ENCODE measurements at places on chromosomes 7 and 10. TPM values are rescaled to one million over a fixed set of nuclear protein-coding genes. Genes with fewer than 3 reads are reported as not detected.

GRCh38 chr7:30429156-30429530 is 49.4 kb downstream of the NOD1 start:
- no peak for DNase-seq

GRCh38 chr10:117677239-117677638 is 134.7 kb downstream of the EMX2 start:
- no peak for DNase-seq

GRCh38 chr10:3803927-3804741 is 19.1 kb upstream of the KLF6 start:
- DNase-seq, result peak; percentile 56

- DNase-seq, result no peak
Measured at GRCh38 chr10:55476129-55476528, 675.1 kb upstream of the PCDH15 start.

The CYP2C19 gene
- not detected for total RNA-seq

The PON1 gene
- total RNA-seq, result not detected

The NRBF2 gene
- total RNA-seq, result 17.7 TPM
